ENCODE measurements at places on chromosomes 7 and 10. TPM values are rescaled to one million over a fixed set of nuclear protein-coding genes. Genes with fewer than 3 reads are reported as not detected.

GRCh38 chr7:151856098-151856497 is 20.8 kb downstream of the PRKAG2 start:
- no peak for DNase-seq

GRCh38 chr7:65251851-65252620 is 121.6 kb upstream of the ZNF92 start:
- no peak for DNase-seq

GRCh38 chr10:101965075-101965765 is 90.8 kb downstream of the ARMH3 start:
- DNase-seq = no peak

GRCh38 chr10:7955446-7955845 is 99.0 kb upstream of the GATA3 start:
- no peak for DNase-seq

DNA sequence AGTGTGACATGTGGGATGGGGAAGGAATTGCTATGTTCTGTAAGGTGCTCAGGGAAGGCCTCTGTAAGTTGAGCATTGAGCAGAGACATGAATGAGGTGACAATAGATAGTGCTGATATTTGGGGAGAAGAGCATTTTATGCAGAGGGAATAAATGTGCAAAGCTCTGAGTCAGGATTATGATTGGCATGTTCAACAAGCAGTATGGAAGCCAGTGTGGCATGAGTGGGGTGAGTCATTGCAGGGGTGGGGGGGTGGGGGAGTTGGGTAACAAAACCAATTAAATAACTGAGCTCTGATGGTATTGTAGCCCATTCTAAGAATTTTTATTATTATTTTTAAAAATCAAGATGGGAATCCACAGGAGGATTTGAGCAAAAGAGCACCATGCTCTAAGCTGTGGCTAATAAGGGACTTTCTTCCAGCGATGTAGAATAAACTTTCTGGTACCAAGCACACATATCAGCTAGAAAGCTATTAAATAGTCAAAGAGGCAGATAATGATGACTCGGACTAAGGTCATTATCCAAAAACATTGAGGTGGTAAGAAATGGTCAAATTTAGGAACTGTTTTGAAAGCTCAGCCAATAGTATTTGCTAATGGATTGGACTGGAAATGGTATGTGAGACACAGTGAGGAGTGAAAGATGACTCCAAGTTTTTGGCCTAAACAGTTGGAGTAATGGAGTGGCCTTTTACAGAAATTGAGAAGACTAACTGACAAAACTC is 96.4 kb downstream of the PRKG1 start:
- DNase-seq = no peak

DNA sequence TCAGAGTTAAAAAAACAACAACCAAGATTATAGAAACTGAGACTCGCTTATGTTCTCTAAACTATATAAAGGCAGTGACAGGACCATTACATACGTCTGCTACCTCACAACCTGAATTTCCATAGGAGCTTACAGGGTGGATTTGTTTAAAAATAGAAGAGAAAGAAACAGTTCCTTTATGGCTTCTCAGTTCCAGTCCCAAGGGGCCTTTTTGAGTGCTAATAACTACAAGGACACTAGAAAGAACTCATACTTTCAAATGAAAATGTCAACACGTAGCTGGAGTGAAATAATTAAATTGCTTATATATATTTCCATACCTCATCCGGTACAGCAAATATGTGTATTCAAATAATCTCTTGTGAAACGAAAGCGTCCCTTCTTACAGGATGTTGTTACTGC is 19.7 kb downstream of the TSPAN12 start:
- DNase-seq = no peak

DNA sequence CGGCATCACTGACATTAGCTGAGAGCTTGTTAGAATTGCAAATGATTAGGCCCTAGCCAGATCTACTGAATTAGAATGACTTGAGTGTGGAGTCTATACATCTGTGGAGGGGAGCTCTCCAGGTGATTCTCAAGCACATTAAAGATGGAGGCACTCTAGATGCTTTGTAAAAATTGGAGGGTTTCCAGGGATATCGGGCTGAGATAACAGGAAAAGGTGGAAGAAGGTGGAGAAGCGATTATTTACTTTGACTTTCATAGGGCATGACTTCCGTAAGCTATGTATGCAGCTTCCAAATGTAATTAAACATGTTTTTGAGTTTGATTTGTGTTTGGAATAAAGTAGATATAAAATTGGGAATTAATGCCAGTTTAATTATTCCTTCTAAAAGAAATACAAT is 235.0 kb upstream of the PTN start:
- no peak for DNase-seq

GRCh38 chr10:11293332-11293731 is 275.7 kb downstream of the CELF2 start:
- no peak for DNase-seq

- no peak for DNase-seq
These were observed 100.8 kb upstream of the LYZL2 start for GRCh38 chr10:30730306-30730705.

DNA sequence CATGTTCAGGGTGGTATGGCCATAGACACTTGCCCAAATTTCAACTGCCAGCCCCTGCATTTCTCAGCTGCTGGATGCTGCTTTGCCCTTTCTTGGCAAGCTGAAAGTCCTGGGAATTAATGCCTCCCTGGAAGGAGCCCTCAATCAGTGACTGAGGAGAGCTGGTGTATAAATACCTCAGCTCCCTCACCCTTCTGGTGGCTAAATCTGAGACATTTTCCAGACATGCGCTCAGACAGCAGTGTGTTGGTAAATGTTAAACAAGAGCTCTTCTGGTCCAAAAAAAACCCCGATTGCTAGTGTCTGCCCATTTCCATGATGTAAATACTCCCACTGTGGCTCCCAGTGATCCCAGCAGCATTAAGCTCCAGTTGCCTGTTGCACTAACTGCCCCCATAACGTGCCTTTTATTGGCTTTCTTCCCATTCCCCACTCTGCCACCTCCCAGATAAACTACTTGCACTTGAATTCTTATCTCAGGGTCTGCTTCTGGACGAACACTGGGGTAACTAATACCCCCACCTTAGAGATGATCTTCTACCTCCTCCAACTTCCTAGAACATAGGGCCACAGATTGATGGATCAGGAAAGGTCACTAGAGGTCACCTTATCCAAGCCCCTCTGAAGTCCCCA is 6.7 kb upstream of the MYH16 start:
- no peak for DNase-seq

GRCh38 chr7:30567081-30567480 is 27.6 kb upstream of the GARS1 start:
- no peak for DNase-seq

DNA sequence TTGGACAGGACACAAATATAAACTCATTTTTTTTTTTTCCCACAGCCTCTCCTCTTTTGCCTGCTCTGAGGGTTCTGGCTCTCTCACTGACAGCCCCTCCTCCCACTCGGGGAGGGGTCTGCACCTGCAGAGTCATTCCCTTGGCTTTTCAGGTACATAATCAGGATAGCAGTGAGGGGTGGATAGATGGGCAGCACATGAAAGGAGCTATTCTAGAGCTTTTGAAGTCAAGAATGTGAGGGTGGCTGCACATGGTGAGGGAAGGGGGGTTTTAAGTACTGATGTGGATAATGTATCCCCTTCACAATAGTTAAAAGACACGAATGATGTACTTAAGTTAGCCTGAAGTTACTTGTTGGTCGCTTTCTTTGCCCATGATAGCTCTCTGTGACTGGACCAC is 76.2 kb downstream of the CFAP58 start:
- DNase-seq = no peak

GRCh38 chr10:130099344-130099743 is 11.3 kb downstream of the C10orf143 start:
- DNase-seq = no peak

DNA sequence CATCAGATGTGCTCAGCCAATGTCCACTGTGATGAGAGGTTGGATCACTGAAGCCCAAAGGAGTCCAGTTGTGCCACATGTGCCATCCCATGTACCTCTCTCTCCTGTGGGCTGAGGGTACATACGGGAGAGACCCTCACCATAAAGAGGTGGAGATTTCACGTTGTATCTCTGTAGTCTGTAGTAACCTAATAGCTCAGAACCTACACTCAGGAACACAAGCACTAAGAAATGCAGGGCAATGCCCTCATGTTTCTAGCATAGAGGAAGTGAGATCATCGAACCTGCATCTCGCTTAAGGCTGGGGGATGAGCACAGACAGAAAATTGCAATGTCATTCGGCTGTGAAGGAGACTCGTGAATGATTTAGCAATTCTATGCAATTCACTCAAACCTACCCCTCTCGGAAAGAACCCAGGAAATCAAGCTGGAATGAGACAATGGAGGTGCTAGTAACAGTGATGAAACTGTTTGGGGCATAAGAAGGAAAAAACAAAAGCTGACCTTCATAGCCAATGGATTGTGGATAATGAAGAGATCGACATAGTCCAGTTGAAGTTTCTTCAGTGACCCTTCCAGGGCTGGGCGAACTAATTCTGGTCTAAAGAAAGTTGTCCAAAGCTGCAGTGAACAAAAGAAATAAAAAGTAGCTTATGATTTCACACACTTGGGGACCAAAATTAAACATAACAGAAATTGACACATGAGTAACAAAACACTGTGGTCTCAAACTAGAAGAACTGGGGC is 80.3 kb upstream of the UCN3 start:
- DNase-seq = no peak

DNA sequence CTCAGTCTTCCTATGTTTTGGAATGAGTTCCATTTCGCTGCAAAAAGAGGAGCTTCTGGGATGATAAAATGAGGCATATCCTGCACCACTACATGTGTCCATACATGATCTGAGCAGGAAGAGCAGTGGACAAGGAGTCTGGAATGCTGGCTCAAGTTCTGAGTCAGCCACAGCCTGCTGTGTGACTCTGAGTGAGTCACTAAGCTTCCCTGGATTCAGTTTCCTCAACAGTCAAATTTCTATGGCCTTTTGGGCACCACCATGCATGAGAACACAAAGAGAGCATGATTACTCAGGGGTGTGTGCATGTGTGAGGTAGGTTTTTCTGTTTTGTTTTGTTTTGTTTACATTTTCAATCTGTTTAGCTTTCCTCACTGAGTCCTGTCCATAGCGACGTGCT is 254.6 kb downstream of the ANKRD30A start:
- DNase-seq = no peak

DNA sequence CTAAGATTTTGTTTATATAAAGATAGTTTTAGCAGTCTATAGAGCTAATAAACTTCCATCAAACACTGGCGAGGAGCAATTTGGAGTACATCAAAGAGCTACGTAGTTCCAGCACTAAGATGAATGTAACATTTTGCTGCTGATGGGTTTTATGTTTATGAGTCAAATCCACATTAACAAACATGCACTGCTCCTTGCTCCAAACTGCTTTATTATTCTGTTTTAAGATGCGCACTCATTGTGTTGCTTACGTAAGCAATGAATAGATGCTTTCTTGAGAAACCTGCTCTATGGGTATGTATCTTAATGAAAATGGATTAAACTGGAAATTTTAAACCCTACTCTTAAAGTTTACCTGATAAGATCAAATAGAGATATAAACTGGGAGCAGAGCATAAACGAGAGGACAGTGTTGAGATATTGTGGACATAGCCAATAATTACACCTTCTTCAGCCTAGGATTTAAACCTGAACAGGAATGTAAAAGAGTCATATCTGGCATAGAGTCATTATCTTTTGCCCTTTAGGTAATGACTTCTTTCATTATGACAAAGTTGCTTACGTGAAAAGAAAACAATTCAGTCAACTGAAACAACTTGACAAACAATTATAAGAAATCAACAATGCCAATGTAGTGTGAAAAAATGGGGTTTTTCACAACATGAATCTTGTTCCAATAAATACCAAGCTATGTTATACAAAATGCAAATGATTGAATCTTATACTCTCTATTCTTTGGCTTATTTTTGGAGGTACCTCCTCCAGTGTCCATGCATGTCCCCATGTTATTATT is 153.5 kb upstream of the MTPN start:
- no peak for DNase-seq

- DNase-seq = no peak
These were observed 112.2 kb downstream of the TES start for GRCh38 chr7:116322541-116322940.

DNA sequence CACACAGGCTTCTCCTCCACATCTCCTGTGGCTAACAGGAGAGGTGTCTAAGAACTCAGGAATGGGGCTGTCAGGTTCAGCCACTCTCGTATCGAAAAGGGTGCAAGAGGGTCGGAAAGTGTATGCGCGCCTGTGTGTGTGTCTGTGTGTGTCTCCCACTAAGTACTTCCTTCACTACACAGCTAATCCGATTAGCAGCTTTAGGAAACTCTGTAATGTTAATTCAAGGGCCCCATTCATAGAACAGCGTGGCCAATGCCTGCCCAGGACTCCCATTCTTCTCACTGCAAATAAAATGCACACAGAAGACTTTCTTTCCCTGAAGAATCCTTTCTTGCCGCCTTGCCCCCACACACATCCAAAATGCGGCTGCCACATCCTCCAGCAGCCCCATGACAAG is 39.9 kb downstream of the TLL2 start:
- no peak for DNase-seq

DNA sequence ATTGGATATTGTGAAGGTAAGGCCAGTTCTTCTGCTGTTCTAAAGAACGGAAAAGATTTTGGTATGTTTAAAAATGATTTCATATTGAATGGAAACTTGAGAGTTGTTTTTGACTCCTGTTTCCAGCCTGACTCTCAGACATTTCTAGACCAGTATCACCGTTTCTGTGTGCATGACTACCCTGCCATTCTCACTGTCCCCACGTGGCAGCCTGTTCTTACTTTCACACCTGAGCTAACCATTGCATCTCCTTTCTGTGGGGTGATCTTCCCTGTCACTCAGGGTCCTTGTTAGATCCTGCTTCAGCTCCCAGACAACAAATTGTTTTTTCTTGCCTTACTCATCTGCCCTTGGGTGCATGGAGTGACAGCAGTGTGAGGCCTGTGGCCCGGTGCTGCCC is 38.9 kb downstream of the GLRX3 start:
- DNase-seq = no peak

DNA sequence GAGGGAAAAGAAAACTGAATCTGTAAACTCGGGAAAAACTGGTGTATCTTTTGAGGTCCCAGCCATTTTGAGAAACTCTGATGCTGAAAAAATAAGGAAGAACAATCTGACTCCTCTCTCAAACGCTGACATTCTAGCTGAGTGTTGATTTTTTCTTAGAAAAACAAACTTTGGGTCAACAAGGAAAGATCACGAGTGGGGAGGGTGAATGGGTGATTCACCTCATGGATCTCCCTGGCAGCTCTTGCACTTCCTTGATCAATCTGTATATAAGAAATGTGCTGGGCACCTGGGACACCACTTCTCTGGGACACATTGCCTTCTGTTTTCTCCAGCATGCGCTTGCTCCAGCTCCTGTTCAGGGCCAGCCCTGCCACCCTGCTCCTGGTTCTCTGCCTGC is at the start of gene PIP:
TSS of gene PIP (plus strand) at position 297 of the 400 bp plus-strand sequence. CDS start at position 337, 40 bp downstream.
- DNase-seq = no peak

NKX1-2 gene
- not detected for polyA plus RNA-seq

ZPBP gene
- polyA plus RNA-seq = not detected

LLCFC1 gene
- not detected for polyA plus RNA-seq

LRRD1 gene
- not detected for polyA plus RNA-seq

TMEM225B gene
- polyA plus RNA-seq = 2.7 TPM

NFE2L3 gene
- polyA plus RNA-seq = 4.3 TPM

NACAD gene
- 0.15 TPM for polyA plus RNA-seq

SEMA4G gene
- not detected for polyA plus RNA-seq

COL17A1 gene
- not detected for polyA plus RNA-seq

PDE6C gene
- not detected for polyA plus RNA-seq

TMEM140 gene
- polyA plus RNA-seq = 20.2 TPM

All from naive thymus-derived CD8-positive, alpha-beta T cell (primary cell).